T-helper 22 cell (primary cell): ENCODE measurements at places on chromosomes 1 and 21.

- no peak for DNase-seq
These were observed 6.8 kb upstream of the AADACL3 start for GRCh38 chr1:12709091-12709491.

- DNase-seq: no peak
These were observed 37.7 kb upstream of the DDAH1 start for GRCh38 chr1:85502625-85503083.

- no peak for DNase-seq
These were observed 7.2 kb upstream of the MMP23B start for GRCh38 chr1:1624443-1625403.

- DNase-seq: no peak
These were observed 98.2 kb downstream of the UCK2 start for GRCh38 chr1:165925498-165926079.

GRCh38 chr1:215475796-215476481, 91.2 kb upstream of the KCTD3 start:
- no peak for DNase-seq

GRCh38 chr1:116377541-116378529, 4.8 kb downstream of the ATP1A1 start:
- DNase-seq: no peak

DNA sequence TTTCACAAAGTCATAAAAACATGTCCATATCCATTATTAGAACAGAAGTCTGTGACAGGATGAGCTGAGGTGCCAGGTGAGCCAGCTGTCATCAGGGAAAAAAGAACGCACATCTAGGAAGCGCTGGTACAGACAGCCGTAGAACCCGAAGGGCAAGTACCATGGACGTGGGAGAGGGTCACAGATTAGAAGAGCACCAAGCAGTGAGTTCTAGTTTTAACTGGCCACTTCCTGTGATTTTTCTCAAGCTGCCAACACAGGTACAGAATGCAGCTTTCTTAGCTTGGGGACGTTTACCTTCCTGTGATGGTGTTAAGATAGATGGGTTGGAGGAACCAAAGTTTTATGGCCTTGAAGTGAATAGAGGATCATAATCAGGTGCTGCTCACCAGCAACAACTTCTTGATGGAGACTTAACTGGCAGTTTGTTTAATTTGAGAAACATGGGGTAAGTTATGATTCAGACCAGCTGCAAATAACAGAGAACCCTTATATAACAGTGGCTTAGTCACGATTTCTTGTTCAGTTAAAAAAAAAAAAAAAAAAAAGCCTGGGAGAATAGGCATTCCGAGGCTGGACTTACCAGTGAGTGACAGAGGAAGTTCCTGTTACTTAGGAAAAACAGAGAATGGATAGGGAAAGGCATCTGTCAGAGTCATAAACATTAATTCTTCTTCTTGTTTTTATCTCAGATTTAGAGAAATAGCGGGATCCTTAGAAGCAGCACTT, 30.9 kb downstream of the AGT start:
- no peak for DNase-seq

DNA sequence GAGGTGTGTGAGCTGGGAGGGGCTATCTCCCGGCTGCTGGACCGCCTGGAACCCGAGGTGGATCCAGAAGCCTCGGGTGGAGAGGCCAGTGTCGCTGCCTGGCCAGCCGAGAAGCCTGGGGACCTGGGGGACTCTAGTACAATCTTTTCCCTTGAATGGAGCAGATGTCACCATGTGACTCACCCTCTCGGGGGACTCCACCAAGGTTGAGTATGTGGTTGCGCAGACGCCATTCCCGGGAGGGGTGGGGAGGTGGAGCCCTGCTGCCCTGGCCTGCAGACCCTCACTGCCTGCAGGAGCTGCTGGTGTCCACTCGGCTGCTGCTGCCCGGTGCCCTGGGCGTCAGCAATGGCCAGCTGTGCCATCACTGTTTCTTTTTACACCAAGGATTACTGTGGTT, 40.3 kb downstream of the TP73 start:
- DNase-seq: no peak

- DNase-seq: peak; percentile 17
These were observed 115.3 kb downstream of the RUNX1 start for GRCh38 chr21:34933609-34934335.

DNA sequence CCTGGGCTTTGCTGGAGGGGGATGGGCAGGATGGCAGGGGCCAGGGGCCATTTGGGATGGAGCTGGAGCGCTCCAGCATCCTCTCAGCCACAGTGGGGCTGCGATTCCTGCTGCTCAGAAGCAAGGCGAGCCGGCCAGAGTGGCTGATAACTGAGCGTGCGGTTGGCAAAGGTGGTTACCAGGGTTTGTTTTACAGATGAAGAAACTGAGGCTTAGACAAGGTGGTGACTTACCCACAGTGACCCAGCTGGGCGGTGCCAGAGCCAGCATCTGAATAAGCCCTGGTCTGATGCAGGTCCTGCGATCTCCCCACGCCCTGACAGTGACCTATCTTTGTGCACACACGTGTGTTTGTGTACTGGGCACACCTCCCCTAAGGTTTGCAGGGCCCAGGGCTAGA, 5.9 kb upstream of the PRXL2B start:
- no peak for DNase-seq

DNA sequence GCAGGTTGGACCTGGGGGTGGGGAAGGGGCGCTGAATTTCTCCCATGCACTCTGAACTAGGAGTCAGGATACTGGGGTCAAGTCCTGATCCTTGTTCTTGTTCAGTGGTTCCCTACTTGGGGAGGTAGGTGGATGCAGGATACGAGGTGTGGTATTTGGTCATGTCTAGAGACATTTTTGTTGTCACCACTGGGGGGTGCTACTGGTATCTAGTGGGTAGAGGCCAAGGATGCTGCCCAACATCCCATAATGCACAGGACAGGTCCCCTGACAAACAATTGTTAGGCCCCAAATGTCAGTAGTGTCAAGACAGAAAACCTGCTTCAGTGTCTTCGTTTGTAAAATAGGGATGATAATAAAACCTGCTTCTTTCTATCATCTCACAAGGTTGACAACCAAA, 259.0 kb upstream of the FOXD3 start:
- no peak for DNase-seq

DNA sequence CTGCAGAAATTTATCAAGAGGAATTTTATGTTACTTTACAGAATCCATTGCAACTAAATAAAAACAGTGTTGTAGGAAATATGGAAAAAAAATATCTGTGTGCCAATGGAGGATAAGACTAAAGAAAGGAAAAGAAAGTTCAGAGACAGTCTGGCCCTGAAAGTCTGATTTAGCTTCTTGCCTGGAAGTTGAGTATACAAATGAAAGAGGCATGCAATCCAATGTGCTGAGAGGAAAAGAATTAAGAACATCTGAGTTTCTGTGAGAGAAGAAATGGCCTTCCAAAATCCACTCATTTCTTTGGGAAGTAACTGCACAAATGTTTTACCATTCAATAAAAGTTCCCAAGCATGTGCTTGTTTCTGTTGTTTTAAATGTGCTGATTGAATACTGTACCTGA, 65.1 kb downstream of the LHX9 start:
- DNase-seq: no peak

- DNase-seq: no peak
These were observed 7.7 kb downstream of the C1orf226 start for GRCh38 chr1:162389021-162389818.

DNA sequence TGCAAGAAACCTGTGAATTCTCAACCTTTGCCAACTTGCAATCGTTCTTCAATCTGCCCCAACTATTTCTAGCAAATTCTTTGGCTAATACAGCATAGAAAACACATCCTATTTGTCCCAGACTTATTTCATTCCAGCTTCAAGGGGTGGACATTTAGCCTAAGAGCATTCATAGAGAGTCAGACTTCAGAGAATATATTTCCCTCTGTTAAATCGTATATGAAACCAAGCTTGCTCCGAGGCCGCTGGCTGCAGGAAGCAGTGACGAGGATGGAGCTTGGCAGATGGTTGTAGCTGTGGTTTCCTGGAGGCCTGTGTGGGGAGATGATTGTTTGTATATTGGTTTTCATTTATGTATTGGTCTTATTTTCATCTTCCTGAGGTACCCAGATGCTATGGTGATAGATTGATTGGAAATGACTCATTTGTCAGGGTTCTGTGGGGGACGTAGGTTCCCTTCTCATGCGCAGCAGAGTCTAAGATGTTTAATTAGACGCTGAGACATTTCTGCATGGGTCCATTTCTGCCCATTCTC, 26.1 kb downstream of the MAN1C1 start:
- peak; percentile 76 for DNase-seq

GRCh38 chr1:110672001-110672752, 2.6 kb downstream of the KCNA3 start:
- peak; percentile 79 for DNase-seq

- peak; percentile 79 for DNase-seq
These were observed 19.9 kb upstream of the IFNGR2 start for GRCh38 chr21:33383056-33383888.

GRCh38 chr1:245549996-245550719, 395.4 kb downstream of the KIF26B start:
- DNase-seq: no peak

DNA sequence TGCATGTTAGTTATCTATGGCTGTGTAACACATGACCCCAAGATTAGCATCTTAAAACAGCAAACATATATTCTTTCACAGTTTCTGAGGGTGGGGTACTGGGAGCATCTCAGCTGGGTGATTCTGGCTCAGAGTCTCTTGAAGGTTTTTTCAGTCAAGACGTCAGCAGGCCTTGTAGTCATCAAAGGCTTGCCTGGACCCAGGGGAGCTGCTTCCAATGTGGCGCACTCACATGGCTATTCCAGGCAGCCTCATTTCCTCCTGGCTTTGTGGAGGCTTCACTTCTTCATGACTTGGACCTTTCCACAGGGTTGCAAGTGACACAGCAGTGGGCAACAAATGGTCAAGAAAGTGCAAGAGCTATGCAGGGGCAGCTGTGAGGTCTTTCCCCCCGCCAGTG, 114.7 kb downstream of the ACTL8 start:
- no peak for DNase-seq

GRCh38 chr1:161021970-161022353, 1.0 kb upstream of the F11R start:
- no peak for DNase-seq

DNA sequence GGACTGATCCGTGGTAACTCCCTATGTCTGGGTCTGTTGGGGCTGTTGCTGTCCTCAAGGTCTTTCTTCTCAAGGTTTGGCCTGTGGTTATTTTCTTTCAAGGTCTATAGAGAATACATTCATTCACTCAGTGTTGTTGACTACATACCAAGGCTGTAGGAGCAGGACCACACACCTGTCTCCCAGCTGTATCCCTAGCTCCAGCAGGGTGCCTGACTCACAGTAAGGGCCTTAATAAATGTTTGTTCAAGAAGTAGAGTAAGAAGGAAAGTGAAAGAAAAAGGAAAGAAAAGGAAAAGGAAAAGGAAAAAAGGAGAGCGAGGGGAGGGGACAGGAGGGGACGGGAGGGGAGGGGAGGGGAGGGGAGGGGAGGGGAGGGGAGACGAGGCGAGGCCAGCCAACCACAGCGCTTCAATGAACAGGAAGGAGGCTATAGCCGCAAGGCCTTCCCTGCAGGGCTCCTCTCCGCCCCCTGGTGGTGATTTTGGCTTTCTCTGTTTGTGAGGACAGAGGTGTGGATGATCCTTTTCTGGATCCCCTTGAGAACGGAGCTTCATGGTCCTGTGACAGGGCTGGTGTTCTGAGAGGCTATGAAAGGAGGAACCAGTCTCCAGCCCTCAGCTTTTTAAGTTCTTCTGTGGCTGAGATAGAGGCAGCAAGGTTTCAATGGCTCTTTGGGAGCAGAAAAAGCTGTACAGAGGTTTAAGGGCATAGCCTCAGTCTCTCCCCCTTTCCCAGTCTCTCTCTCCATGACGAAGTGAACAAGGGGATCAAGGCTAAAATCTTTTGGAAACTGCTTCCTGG, 30.6 kb upstream of the LCE5A start:
- DNase-seq: peak; percentile 30

DNA sequence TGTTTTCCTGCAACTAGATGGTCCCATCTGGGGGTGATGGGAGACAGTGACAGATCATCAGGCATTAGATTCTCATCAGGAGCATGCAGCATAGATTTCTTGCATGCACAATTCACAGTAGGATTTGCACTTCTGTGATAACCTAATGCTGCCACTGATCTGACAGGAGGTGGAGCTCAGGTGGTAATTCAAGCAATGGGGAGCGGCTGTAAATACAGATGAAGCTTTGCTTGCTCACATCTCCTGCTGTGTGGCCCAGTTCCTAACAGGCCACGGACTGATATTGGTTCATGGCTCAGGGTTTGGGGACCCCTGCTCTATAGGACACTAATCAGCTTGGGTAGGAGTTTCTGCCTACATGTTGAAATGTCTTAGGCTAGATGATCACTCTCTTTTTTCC, 320.0 kb downstream of the PRDM2 start:
- no peak for DNase-seq

DNA sequence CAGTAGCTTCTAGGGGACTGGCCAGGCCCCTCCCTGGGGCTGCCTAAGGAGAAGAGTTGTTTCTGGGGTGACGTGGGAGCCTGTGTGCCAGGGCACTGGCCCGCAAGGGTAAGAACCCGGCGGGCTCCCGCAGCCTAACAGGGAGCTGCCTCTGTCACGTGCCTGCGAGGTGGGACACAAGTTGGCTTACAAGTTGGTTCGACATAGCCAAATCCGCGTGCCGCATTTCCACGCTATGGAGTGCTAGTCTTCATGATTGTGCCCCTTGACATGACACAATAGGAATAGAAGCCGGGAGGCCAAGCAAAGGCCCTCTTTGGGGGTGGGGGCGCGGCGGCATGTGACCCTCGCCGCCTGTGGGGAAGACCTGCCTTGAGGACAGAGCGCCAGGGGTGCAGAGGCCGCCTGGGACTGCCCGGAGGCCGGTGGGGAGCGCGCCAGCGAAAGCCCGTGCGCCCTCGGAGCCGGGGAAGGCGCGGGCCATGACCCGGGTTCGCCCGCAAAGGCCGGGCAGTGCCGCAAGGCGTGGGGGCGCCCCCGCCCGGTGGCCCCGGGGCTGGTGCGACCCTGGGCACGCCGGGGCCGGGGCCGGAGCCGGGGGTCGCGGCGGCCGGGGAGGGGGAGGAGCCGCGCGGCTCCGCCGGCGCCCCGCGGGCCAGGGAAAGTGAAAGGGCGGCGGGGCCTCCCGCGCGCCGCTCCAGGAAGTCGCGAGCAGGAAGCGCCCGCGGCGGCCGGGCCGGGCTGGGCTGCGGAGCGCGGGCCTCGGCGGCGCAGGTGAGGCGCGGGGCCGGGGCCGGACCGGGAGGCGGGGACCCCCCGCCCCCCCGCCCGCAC, at the start of gene SLC37A1:
Gene SLC37A1 (plus strand): TSS at position 702 of the 834 bp plus-strand sequence. CDS start 4,603 bp downstream, outside the sequence.
- DNase-seq: no peak

DNA sequence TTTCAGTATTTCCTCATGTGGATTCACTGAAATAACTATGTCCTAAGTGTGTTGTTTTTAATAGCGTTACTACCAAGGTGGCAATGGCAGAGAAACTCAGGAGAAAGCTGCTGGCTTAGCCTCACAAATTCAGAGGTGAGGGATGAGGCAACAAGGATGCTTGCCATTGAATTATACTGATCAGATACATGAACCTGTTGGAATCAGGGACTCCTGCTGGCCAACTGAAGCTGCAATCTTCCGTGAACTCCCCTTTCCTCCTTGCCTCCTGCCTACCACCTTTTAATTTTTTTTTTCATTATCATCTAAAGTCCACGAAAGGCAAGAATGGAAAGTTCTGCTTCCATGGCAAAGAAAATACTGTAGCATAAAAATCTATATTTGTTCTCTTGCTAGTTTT, 254.7 kb downstream of the NFIA start:
- DNase-seq: no peak
